Heart right ventricle (tissue), 16 donors: ENCODE measurements at places on chromosomes 16 and 17. TPM values are rescaled to one million over a fixed set of nuclear protein-coding genes. Genes with fewer than 3 reads are reported as not detected.

DNA sequence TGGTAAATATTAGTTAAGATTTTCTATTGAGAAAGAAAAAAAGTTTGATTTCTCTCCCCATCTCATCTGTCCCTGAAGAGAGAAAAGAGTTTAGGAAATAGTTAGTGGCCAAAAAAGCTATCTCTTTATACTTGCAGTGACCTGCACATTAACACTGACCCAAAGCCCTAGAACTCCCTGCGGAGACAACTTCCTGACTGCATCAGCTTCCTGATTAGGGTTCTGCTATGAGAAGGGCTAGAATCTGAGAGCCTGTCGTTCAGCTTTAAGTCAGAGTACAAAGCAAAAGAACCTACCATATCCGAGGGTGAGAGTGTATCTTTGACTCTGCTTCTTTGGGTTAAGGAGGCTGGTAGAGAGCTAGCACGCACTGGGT lies 24.7 kb downstream of the LIMD2 start:
- DNase-seq = peak; percentile 50

GRCh38 chr17:78973196-78973595 lies 6.5 kb downstream of the LGALS3BP start:
- no peak for DNase-seq

DNA sequence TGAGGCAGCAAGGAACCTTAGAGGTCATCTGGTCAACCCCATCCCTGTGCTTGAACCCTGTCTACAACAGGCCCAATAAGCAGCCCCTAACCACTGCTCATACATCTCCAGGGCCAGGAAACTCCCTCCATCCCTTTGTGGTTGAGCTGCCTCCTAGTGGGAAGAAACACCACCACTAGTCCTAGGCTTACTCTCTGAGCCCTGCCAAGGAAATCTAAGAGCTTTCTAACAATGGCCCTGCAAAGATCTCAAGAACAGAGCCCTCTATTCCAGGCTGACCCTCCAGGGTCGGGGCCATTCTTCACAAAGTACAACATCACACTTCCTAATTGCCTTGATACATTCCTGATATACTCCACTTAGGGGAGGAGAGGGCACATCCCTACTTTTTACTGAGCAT lies 5.8 kb downstream of the ACLY start:
- no peak for DNase-seq

The GGT6 gene
- 0.10 TPM for total RNA-seq

The TEFM gene
- 10.9 TPM for total RNA-seq

DNA sequence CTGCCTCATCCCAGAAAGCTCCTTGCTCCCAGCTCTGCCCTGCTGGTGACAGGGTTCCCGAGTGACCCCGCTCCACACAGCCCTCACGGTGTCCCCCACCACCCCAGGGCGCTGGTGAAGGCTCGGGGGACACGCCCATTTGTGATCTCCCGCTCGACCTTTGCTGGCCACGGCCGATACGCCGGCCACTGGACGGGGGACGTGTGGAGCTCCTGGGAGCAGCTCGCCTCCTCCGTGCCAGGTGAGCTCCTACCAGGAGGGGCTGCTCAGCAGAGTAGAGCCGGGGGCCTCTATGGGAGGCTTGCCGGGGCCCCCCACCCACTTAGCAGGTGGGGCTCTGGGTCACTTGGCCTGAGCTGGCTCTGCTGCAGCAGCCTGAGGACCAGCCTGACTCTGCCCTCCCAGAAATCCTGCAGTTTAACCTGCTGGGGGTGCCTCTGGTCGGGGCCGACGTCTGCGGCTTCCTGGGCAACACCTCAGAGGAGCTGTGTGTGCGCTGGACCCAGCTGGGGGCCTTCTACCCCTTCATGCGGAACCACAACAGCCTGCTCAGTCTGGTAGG lies 11.2 kb downstream of the GAA start:
- no peak for DNase-seq

The HEATR9 gene
- total RNA-seq = not detected

DNA sequence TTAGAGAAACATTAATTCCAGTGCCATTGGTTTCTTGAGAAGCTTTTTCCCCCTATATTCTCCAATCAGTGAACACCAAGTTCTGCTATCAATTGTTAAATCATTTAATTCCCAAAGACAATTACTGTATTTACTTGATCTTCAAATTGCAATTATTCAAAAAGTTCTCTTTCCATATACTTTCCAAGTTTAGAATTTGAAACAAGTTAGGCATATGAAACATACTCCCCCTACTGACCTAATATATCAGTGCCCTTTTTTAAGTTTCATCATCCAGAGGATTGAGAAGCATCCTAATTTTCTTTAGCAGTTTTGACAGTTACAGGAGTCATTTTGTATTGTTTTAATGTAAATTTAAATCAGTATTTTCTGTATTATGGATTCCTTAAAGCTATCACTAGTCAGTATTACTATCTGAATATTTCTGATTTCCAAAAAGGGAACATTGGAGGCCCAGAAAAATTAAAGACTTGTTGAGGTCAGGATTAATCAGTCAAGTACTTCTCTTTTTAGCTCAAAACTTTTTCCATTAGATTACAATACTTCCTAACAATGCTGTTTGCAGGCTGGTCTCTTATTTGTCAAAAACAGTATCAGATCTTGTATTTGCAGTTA lies 16.3 kb downstream of the MEIOC start:
- DNase-seq = no peak

DNA sequence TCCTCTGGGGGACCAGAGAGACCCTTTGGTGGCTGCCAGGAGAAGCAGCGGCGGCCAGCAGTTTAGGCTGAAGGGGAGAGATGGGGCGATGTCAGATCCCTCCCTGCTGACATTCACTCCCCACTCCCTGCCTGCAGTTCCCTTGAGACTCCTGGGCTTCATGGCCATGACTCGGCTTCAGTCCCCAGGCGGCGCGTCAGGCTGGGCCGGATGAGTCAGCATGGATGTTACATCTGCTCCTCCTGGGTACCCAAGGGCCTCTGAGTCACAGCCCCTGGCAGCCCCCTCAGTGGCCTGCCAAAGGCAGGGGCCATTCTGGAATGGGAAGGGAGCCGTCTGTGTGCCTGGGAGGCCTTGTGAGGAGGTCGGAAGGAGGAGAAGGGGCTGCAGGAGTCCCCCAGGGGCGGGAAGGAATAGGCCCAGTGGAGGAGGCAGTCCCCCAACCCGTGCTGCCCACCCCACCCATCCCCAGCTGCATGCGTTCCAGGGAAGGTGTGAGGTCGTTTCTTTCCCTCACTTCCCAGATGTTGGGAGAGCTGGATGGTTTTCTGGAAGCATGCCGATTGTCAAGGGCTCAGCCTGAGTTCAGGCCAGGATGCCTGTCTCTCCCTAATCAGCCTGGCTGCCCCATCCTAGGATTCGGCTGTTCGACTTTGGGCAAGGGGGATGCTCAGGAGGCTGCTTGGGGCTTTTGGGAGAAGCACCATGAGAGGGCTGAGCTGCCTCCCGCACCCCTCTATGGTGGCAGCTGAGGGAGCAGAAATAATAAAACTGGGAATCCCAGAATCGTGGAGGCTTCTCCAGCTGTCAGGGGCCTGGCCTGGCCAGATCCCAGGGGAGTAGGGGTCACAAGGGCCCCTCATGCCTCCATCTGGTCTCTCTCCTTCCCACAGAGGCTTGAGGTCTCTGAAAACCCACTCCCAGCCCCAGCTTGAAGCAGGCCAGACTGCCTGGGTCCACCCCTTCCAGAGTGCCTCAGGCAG lies 9.7 kb downstream of the RHBDL3 start:
- no peak for DNase-seq

- DNase-seq = no peak
Measured at GRCh38 chr16:18008356-18008755, 328.2 kb downstream of the NPIPA8 start.

The ALG1 gene
- 8.8 TPM for total RNA-seq

- DNase-seq = no peak
Measured at GRCh38 chr17:58165981-58166380, 801 bp upstream of the OR4D2 start.

GRCh38 chr16:28494121-28494851 lies at the start of gene APOBR:
Gene APOBR, plus strand, starts transcription at chr16:28494643. Its CDS starts 39 bp downstream, at chr16:28494682.
- peak; percentile 49 for DNase-seq

DNA sequence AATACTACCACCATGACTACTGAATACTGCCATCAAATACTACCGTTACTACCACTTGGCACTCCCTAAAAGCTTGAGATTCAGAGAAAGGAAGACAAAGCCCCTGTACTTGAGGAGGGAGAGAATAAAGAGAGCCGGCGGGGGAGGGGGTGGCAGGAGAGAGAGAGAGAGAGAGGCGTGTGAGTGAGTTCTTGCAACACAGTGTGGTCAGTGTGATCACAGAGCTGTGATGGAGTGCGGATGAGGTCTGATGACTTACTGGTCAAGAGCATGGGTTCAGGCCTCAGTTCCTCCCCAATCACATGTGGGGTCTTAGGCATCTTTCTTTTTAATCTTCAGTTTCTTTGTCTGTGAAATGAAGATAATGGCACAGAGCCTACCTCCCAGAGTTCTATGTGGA lies 19.2 kb downstream of the PRKCB start:
- DNase-seq = no peak

DNA sequence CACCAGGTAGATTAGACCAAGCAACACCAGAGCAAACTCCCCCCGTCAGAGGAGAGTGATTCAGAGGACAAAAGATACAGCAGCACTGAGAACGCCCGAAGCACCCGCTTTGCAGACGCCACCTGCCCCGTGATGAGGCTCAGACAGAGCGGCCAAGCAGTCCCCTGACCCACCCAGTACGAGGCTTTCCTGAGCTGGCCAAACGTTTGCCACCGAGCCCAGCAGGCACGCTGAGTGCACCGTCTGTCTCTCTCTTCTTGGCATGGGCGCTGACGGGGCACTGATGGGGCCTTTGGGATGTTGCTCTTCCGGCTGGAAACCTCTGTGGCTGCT lies 19.4 kb upstream of the WDR45B start:
- no peak for DNase-seq

GRCh38 chr16:80602894-80603293 lies 62.1 kb downstream of the DYNLRB2 start:
- DNase-seq = no peak

- no peak for DNase-seq
Measured at GRCh38 chr16:61842666-61843065, 193.6 kb downstream of the CDH8 start.

The CPNE7 gene
- total RNA-seq = 0.16 TPM

GRCh38 chr16:51683882-51684281 lies 532.8 kb upstream of the SALL1 start:
- no peak for DNase-seq

GRCh38 chr17:17890773-17891759 lies 54.3 kb upstream of the SREBF1 start:
- peak; percentile 38 for DNase-seq

DNA sequence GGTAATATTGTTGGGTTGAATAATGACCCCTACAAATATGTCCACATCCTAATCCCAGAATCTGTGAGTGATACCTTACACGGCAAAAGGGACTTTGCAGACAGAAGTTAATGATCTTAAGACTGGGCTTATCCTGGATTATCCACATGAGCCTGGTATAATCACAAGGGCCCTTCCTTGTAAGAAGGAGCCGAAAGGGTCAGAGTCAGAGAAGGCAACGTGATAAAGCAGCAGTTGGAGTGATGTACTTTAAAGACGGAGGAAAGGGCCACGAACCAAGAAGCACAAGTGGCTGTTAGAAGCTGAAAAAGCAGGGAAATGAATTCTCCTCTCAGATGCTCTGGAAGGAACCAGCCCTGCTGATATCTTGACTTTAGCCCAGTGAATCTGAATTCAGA lies 137.8 kb downstream of the UTP18 start:
- no peak for DNase-seq

DNA sequence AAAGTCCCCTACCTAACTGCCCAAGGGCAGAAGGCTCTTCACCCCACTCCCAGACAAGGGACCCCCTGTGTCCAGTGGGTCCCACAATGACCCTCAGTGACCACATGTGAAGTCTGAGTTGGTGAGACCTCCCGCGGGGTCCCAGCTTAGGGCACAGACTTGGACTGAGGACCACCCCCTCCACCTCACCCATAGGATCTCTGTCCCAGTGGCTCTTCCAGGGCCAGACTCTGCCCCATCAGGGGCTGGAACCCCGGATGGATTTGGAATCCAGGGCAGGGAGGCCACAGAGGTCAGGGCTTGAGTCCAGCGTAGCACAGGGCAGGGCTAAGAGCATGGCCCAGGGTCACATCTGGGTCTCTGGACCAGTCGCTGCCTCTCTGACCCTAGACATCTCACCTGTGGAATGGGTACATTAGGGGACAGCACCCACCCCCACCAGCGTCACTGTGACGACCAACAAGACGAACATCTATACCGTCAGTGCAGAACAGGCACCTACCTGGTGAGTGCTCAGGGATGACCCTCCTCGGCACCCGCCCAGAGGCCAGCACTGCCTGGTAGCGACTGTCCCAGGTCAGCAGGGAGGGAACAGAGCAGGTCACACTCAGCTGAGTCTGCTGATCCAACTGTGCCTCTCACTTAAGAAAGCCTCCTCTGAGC lies 37.7 kb downstream of the TNFRSF13B start:
- no peak for DNase-seq

GRCh38 chr16:69691980-69692911 lies 34.1 kb downstream of the NQO1 start:
- DNase-seq = no peak

GRCh38 chr17:15981646-15982580 lies 17.6 kb downstream of the ZSWIM7 start:
- no peak for DNase-seq

DNA sequence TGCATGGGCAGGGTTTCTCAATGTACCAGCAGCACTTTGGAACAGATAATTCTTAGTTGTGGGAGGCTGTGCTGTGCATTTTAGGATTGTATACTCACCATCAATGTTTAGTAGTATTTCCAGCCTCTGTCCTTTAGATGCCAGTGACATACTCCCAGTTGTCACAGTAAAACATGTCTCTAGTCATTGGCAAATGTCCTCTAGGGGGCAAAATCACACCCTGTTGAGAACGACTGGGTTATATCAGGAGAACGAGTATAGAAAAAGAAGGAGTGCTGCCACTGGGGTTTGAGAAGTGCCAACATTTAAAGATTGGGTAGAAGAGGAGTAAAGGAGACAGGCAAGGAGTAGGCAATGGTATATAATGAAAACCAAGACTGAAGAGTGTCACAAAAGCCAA lies 37.9 kb upstream of the SMIM36 start:
- DNase-seq = no peak

The CDH13 gene
- total RNA-seq = 221 TPM

DNA sequence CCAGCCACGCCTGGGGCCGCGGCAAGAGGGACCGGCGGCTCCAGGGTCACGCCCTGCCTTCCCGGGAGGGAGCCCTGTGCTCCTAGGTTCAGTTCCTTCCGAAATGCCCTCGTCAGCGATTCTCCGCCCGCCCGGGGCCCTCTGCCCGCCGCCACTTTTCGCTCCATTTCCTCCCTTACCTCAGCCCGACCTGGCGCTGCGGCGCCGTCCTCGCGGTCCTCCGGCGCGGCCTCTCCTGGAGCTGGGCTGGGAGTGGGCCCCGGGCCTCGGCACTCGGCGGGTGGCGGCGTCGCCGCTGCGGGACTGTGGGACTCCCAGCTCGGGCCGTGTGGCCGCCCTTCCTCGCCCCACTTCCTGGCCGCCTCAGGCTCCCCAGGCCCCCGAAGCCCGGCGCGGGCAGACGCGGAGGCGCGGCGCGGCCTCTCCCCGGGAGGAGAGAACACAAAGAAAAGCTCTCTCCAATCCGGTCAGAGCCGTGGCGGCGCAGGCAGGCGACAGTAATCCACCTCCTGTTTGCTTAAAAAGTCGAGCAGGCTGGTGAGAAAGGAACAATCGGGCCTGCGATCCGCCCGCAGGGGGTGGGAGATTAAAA lies 1.6 kb downstream of the BAHCC1 start:
- no peak for DNase-seq

GRCh38 chr17:10323812-10324610 lies 48.8 kb downstream of the MYH13 start:
- DNase-seq = no peak
